ENCODE measurements at places on chromosomes 2 and 18.

DNA sequence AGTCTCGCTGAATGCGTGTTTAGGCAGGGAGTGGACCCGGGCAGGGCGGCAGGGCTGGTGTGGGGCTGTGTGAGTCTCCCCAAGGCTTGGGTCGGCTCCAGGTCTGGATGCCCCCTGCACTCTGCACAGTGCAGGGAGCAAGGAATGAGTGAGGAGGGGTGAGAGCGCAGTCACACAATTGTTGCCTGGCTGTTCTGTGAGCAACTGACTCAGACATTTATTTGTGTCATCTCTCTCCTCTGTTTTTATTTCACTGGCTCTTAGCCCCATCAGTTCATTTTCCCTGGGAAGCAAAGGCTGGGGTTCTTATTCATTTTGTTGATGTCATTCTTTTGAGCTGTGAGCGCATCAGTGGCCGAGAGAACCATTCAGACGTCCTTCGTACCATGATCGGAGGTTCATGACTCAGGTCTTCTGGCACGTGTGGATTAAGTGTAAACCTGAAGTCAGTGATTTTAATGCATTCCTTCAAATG lies 61.1 kb downstream of the GATA6 start:
- DNase-seq, result peak; percentile 87

DNA sequence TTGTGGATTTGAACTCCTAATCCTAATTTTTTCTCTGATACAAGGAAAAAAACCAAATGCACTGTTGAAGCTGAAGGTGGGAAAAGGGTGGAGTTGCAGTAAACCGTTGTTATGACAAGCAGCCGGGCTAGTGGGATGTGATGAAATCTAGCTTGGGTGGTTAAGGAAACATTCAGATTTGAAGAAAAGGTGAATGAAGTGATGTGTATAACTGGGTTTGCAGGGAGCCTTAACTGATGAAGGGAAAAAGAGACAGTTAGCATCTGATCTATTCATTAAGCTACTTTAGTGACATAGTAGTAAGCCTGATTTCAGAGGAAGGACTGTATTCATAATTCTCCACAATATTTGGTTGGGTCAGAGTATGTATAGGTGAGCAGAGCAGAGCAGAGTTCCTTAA lies 3.5 kb downstream of the EML6 start:
- no peak for DNase-seq

GRCh38 chr2:48414980-48415835 lies 114.7 kb upstream of the STON1 start:
- DNase-seq, result no peak

GRCh38 chr2:188145885-188146284 lies 145.8 kb upstream of the GULP1 start:
- DNase-seq, result no peak

- DNase-seq, result no peak
These were observed 166.8 kb downstream of the BCL2 start for GRCh38 chr18:63152791-63153190.

GRCh38 chr2:65366595-65367125 lies 65.7 kb downstream of the SPRED2 start:
- DNase-seq, result peak; percentile 92

DNA sequence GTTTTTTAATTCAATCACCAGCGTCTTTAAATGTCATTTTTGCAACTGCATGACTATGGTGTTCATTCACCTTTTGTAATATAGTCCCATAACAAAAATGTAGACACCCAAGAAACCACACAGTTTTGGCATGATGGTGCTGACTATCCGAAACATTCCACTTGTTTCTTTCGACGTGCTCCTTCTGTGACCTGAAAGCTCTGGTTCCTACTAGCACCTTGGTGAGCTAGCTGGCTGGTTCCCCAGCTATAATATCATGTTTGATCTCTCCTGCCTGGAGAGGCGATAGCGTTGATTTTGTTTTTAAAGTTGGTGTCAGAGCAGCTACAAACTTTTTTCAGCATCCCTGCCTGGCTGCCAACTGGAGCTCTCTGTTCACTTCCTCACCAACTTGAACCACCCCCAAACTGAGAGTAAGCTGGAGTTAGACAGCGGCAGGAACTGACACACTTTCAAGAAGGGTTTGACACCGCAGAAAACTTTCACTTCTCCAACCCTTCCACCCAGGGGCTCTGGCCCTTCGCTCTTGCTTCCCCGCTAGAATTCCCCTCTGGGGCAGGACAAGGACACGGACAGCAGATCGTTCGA lies 1.1 kb downstream of the ATAD2B start:
- peak; percentile 76 for DNase-seq

- no peak for DNase-seq
These were observed 50.3 kb upstream of the APCDD1 start for GRCh38 chr18:10404168-10404567.

DNA sequence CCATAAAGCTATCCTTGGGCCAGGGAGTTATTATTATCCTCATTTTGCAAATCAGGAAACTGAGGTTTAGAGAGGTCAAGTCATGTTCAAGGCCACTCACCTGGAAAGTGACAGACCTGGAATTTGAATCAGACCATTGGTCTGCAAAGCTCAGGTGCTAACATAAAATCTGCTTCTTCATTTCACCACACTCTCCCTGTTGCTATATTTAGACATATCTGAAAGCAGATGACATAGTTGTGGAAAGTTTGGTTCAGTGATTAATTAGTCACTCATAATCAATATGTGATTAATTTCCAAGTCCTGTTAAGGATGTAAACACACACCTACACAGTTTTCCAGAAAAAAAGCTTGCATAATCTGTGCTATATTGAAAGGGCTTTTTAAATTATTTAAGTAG lies 57.4 kb downstream of the LINC00305 start:
- DNase-seq, result peak; percentile 44

GRCh38 chr2:153873052-153874048 lies 1.6 kb downstream of the GALNT13 start:
- peak; percentile 2 for DNase-seq

DNA sequence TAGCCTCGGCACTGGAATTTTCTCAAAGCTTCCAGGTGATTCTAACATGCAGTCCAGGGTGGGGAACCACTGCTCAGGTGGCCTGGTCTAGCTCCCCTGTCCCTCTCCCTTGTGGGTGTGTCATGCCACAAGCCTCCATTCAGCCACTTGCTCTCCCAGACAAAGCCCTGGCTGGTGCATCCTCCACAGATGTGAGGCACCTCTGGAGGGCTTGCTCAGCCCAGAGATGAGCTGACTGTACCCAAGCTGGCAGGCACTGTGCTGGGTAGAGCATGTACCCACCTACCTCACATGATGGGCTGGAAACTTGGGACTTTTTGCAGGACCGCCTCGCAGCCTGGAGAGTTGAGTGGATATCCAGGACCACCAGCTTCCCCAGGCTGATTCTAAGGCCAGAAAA lies 88.1 kb downstream of the ZBTB7C start:
- DNase-seq, result no peak

GRCh38 chr2:173656086-173656485 lies 301.4 kb downstream of the CDCA7 start:
- DNase-seq, result no peak

GRCh38 chr2:160639472-160639871 lies 145.9 kb upstream of the RBMS1 start:
- no peak for DNase-seq

GRCh38 chr2:168639441-168639898 lies 163.0 kb upstream of the NOSTRIN start:
- DNase-seq, result peak; percentile 40

- no peak for DNase-seq
These were observed 150.9 kb downstream of the RTP5 start for GRCh38 chr2:242020196-242021004.

- DNase-seq, result no peak
These were observed 1.6 kb downstream of the PLCL1 start for GRCh38 chr2:197805715-197806633.

GRCh38 chr2:226673314-226673723 lies 126.3 kb downstream of the IRS1 start:
- peak; percentile 82 for DNase-seq

DNA sequence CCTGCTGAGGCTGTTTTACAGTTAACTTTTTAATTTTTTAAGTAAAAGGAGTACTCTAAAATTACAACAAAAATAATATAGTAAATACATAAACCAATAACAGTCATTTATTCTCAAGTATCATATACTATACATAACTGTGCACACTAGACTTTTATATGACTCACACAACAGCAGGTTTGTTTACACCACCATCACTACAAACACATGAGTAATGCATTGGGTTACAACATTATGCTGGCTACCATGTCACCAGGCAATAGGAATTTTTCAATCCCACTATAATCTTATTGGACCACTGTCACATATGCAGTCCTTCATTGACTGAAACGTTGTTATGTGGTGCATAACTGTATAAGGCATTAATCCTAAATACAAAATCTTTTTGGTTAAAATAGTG lies 42.5 kb downstream of the RASGRP3 start:
- DNase-seq, result peak; percentile 14

DNA sequence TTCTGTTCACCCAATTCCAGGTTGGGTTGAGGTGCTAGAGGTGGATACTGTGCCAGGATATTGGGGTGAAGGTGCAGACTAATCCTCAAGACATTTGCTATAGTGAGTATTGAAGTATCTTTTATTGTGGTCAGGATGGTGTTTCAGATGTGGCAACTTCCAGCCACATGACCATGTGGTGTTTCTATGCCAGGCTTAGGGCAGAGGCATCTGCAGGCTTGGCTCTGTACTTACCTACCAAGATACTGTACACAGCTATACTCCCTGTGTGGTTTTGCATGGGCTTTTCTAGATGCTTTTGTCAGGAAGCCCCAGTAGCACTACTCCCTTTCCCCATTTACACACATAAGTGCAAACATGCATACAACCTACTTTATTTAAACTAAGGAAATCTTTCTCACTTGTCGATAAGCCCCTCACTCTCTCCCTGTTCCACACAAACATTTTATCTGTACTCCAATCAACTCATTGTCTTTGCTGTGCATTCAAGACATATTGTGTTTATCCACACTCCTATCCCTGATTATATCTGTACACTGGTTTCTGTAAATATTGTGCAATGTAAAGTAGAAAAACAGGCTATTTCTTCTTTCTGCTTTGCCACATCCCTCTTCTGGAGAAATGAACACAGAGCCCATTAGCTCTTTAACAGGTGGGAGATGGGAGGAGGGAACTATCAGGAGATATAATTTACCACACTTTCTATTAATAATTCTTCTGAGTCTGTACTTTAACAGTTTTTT lies 12.3 kb downstream of the ARL6IP6 start:
- peak; percentile 12 for DNase-seq

GRCh38 chr18:35588995-35589394 lies 7.5 kb downstream of the GALNT1 start:
- DNase-seq, result no peak

GRCh38 chr2:6986301-6986911 lies 69.2 kb downstream of the RNF144A start:
- peak; percentile 6 for DNase-seq

GRCh38 chr2:68385220-68385906 lies 20.3 kb downstream of the PLEK start:
- DNase-seq, result no peak
